ENCODE measurements at places on chromosomes 11 and 22.
A peak's percentile ranks its signal among the peaks of the same experiment; 100 is the strongest.

GRCh38 chr11:26276798-26277424, 55.0 kb upstream of the ANO3 start:
- DNase-seq = peak; percentile 66

DNA sequence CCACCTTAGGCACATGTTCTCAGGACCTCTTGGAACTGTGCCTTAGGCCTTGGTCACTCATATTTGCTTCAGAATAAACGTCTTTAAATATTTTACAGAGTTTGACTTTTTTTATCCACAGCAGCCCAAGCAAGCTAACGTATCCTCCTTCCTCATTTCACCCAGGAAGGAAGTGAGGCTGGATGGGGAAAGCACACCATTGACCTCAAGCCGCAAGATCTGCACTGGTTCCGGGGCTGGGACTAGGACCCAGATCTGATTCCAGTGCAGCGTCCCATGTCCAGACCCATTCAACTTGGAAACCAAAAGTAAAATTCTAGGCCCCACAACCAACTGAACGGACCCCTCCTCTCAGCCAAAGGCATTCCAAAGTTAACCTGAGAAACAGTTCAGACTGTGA, 2.4 kb upstream of the LGALS12 start:
- no peak for DNase-seq

- DNase-seq = no peak
Observed at GRCh38 chr11:74018331-74019005, 9.6 kb upstream of the UCP3 start.

DNA sequence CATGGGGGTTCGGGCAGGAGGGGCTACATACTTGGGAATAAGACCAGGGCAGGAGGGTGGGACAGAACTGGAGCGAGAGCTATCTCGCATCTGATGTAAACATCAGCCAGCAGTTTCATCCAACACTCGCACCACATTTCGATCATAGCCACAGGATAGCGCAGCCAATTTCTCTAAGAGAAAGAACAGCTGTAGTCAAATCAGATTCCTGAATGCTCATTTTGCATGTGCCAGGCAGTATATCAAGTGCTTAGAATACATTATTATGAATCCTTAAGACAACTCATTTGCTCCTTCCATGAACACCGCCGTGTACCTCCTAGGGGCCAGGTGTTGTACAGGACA, 14.5 kb downstream of the DGCR2 start:
- DNase-seq = no peak

All from GM12865 (cell line).